Stimulated activated CD8-positive, alpha-beta memory T cell treated with anti-CD3 and anti-CD28 coated beads, Interleukin-4, amount 100 ng/mL, for 4 hours (primary cell): ENCODE measurements at places on chromosomes 1 and 21.

GRCh38 chr21:46265736-46266525 is 19.5 kb downstream of the MCM3AP start:
- no peak for DNase-seq

DNA sequence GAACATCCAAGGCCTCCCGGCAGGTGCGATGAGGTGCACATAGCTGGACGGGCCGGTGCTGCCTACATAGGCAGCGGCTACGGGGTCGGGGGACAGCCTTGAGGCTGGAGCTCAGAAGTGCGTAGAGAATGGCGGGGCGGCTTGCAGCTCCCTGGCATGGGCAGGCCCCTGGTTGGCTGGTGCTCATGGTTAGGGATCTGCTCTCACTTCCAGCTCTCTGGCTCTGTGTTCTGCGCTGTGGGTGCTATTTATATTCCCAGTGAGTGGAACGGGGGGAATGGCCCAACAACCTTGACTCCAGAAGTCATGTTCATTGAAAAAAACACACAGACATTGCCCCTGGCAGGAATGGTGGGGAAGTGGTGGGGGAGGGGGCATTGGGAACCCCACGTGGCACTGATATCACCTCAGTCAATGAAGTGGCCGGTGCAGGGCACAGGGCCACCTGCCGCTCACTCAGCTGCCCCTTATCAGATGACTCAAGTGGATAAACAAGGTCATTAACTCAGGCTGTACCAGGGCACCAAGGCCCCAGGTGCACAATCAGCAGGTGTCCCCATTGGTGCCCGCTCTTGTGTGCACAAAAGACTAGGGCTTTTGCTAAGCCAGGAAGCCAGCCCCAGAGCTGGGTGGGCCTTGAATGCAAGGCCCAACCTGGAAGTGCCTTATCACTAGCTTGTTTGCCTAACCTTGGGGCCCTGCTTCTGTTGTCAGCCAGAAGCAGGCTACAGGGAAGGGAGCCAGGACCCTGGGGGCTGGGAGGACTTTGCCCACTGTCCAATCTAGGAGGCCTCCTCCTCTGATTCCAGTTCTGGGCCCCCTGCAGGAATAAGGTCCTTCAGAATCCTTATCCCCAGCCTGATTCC is at the start of gene NR0B2:
TSS of gene NR0B2 (minus strand) at position 222 of the 866 bp plus-strand sequence. CDS start at position 187, 35 bp downstream.
- no peak for DNase-seq

DNA sequence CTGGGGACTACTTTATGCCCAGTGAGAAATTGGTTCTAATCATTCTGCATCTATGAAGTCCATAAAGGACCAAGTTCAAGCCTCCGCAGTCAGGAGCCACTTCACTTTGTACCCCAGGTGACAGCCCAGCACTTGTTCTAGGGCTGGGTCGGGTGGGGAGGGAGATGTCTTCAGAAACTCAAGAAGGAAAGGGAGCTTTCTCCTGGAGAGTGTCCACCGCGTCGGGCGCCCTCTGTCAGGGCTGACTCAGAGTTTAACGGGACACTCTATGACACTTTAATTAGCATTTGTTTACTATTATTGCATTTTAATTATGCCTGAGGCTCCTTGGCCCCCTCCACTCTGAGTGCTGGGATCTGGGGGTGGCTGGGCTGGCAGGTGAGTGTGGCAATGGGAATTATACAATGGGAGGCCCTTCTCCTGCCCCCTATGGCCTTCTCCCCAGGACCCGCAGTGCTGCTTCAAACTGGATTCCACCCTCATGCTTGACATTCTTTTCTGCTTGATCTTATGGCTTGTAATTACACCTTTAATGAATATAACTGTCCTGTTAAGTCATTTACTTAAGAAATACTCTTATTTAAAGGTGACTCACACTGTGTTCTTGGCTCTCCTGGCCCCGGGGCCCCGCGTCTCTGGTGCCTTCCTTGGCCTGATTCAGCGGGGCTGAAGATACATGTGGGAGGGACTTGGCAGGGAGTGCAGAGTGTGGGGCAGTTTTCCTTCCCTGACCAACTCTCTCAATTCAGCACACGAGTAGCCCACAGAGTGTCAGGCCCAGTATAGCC is 136.6 kb downstream of the PLXNA2 start:
- no peak for DNase-seq

GRCh38 chr1:228922722-228923376 is 187.6 kb downstream of the RHOU start:
- no peak for DNase-seq

DNA sequence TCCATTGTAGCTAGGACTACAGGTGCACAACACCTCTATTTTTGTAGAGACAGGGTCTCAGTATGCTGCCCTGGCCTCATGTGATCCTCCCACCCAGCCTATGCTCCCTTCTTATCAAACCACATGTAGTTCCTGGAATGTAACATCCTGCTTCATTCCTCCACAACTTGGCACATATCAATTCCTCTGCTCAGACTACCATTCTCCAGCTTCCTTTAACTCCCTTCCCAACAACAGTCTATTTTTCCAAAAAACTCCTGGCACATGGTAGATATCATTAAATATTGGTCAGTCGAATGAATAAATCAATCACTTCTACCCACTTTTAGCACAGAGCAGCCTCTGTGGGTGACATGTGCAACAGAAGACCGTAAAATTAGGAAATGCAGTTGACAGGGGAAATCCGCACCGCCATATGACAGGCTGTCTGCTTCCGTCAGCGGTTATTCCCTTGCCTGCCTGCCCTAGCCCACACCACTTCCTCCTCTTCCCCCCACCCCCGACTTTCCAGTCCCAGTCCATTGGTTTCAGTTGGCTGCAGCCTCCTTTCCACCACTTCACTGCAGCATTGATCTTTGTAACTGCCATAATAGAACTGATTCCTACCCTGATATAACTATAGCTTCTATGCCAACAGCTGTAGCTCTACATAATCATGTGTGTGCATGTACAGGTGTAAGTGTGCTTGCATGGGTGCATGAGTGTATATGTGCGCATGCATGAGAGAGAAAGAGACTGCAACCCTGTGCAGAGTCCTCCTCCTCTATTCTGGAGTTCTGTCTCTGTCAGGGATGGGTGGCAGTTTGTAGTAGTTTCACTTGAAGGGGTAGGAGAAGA is 6.8 kb upstream of the AKR1A1 start:
- DNase-seq = peak; percentile 45

GRCh38 chr1:30058970-30059369 is 664.4 kb downstream of the MATN1 start:
- no peak for DNase-seq

DNA sequence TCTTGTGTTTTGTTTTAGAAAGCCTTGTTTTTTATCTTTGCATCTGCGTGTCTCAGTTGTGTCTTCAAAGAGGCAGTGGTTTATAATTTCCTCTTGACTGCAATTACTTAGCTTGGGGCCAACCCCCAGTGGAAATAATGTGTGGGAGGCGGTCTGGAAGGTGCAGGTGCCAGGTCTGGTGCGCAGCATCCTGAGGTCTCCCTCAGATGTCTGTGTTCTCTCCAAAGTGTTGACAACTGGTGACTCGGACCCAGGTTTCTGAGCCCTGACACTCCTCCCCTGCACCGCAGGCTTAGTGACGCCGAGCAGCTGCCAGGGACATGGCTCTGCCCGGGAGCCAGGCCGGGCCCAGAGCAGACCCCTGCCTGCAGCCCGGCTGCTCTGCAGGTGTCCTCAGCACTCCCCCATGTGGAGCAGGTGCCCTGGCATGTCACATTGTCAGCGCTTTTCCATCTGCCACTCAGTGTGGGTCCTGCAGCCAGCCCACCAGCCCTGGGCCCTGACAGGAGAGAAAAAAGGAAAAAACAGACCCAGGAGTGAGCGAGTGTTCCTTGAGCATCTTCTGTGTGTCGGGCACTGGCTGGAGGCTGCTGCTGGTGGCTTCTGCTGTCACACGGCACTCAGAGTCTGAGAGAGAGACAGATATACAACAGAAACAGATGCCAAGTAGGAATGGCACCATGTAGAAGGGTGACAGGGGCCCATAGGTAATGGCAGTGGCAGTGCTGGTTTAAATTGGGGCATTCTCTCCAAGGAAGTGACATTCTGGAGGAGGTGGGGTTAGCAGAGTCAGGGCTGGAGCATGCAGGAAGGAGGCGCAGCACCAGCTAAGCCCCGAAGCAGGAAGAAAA is 24.8 kb upstream of the SELENON start:
- peak; percentile 76 for DNase-seq

GRCh38 chr1:53398091-53398490 is 61.1 kb upstream of the DMRTB1 start:
- DNase-seq = no peak

GRCh38 chr1:19309123-19309813 is 2.7 kb downstream of the AKR7A2 start:
- no peak for DNase-seq

DNA sequence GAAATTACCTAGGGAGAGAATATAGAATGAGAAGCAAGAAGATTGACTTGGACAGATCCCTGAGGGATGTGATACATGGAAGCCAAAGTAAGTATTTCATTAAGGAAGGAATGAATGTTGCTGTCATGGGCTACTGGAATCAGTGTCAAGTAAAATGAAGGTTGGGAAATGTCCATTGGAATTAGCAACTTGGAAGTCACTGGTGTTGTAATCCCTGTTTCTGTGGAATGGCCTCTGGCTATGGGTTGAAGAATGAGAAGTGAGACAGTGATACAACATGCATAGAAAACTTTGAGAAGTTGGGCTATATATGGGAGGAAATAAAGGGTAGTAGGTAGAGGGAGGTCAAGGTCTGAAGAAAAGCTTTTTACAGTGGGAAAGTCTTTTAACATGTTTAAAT is 54.7 kb downstream of the CCDC18 start:
- no peak for DNase-seq

- DNase-seq = no peak
Observed at GRCh38 chr1:167469280-167469965, 48.9 kb downstream of the CD247 start.

DNA sequence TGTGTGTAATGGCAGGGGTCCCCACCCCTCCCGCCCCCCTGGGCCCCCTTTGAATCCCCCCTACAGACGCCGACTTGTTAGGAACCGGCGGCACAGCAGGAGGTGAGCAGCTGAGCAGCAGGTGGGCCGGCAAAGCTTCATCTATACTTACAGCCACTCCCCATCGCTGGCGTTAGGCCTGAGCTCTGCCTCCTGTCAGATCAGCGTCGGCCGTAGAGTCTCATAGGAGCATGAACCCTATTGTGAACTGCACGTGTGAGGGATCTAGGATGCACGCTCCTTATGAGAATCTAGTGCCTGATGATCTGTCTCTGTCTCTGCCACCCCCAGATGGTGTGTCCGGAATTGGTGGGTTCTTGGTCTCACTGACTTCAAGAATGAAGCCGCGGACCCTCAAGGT is 14.9 kb upstream of the VPS26C start:
- DNase-seq = no peak

- DNase-seq = no peak
Observed at GRCh38 chr1:225508538-225509375, 80.9 kb upstream of the LBR start.

GRCh38 chr1:2174348-2175054 is 20.1 kb downstream of the FAAP20 start:
- DNase-seq = no peak

GRCh38 chr1:235998812-235999211 is 66.1 kb downstream of the NID1 start:
- no peak for DNase-seq

DNA sequence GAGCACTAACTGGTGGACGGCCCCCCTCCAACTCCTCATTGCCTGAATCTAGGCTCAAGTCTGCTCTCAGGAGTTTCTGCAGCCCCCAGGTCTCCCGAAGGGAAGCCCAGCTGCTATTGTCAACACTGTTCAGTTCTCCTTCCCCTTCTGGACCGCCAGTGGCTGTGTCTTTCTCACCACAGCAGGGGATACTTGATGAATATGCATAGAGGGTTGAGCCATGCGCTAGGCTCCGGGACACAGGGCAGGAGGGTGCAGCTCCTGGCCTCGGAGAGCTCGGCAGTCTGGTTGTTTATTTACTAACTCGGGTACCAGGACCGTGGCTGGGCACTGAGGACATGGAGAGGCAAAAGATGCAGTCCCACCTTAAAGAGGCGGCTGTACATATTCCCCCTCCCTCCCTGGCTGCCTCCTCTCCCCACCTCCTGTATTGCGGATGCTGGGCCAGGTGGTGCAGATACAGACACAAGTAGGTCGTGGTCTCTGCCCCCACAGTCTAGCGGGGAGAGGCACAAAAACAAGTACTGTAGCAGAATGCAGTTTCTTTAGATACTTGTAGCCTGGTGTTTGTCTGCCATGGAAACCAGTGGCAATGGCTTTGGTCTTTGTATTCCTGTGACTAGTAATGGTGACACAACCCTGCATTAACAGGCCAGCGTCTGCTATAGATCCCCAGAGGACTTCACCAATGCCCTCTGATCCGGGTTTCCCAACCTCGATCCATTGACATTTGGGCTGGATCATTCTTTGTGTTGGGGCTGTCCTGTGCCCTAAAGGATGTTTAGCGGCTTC is 26.2 kb downstream of the ARHGEF10L start:
- DNase-seq = no peak

- no peak for DNase-seq
Observed at GRCh38 chr1:222223010-222223409, 324.9 kb downstream of the HHIPL2 start.

GRCh38 chr1:165056914-165057313 is 299.6 kb downstream of the LMX1A start:
- no peak for DNase-seq

GRCh38 chr1:117632269-117633067 is 26.6 kb downstream of the TENT5C start:
- DNase-seq = no peak

GRCh38 chr1:186403632-186404031 is 28.0 kb downstream of the ODR4 start:
- DNase-seq = no peak

DNA sequence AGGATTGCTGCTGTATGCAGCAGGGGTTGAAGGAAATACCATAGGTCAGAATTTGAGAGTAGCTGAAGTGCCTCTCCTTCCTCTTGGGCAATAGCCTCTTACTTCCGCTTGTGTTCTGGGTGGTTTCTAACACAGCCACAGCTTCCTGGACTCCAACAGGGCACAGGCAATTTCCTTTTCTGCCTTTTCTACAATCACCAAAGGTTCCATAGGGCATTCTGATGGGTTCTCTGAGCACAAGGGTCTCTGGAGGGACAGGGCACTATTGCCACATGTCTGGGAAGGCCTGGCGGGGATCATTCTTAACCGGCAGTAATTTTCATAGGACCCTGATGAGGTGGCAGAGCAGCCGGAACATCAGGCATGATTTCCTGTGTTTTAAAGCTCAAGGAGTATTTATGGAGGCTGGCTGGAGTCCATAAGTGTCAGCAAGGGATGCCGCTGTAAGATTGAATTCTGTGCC is 5.5 kb upstream of the AGTRAP start:
- DNase-seq = no peak

- DNase-seq = no peak
Observed at GRCh38 chr1:113256348-113256729, 134.0 kb upstream of the MAGI3 start.

DNA sequence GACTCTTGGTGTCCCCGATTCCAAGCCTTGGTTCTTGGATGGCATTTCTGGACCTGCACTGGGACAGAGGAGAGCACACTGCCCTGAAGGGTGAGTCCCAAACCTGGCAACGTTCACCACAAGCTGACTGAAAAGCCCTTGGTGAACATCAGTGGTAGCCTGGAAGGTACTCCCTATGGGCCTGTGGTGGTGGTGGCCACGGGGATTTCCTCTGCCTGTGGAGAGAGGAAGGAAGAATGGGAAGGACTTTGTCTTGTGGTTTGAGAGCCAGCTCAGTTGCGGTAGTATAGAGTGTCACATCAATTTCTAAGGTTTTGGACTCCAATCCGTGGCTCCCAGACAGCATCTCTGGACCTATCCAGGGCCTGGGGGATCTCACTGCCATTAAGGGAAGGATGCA is 50.7 kb downstream of the DNAH14 start:
- no peak for DNase-seq

GRCh38 chr1:14924455-14925331 is 228.9 kb upstream of the TMEM51 start:
- no peak for DNase-seq

GRCh38 chr1:97123717-97124431 is 402.3 kb downstream of the PTBP2 start:
- DNase-seq = no peak

- DNase-seq = no peak
Observed at GRCh38 chr1:76929136-76929535, 61.9 kb downstream of the ST6GALNAC5 start.
